ENCODE measurements at places on chromosomes 6 and 20.

DNA sequence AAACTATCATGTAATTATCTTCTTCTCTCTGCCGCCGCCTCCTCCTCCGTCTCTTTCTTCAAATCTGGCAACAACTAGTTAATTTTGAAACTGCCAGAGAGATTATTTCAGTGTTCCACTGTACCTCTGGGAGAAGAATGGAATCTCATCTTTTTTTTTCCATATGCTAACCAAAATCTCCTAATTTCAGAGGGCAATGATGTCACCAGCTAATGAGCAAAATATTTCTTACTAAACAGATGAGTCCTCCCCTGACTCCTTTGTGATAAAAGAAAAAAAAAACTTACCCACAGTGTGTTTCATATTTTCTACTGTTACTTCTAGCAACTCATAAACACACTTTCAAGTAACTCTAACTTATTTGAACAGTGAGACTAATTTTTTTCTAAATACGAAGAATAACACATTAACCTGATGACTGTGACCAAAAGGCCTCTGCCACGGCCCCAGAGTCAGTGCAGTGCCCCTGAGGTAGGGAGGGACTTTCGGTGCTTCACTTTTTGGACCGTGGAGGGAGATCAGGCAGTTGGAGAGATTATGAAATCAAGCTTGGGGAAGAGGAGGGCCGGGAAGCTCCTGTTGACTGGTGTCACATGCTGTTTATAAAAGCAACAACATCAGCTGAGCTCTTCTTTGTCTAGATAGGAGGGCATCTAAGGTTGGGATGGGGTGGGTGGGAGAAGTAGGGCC lies 159.6 kb downstream of the SASH1 start:
- no peak for DNase-seq

GRCh38 chr20:3400260-3401155 lies 7.0 kb downstream of the DNAAF9 start:
- DNase-seq, result no peak

DNA sequence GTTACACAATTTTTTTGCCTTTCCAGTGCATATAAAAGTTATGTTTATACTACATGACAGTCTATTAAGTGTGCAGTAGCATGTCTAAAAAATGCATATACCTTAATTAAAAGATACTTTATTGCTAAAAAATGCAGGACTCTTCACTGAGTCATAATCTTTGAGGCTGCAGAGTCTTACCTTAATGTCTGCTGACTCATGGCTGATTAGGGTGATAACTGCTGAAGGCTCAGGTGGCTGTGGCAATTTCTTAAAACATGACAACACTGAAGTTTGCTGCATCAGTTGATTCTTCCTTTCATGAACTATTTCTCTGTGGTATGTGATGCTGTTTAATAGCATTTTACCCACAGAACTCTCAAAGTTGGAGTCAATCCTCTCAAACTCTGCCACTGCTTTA lies 19.1 kb downstream of the ZSCAN23 start:
- DNase-seq, result no peak

DNA sequence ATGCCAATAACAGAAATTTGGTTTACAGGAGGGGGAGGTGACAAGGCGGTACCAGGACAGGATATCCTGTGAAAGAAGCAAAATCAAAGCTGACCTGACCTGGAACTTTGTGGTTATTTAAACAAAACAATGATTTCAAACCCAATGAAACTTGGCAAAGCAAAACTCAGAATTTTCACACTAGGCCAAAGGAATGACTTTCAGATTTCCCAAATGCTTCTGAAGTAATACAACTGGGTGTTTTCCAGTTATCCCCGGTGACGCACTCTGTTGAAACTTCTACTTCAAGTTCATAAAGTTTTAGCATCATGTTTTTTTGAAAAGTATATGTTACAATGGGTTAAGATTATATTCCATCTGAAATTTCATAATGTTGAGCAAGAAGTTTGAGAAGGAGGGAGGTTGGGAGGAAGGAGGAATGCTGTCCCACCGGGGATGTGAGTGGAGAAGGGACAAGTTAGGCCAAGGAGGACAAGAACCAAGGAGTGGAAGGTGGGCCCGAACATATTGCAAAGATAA lies 78.1 kb upstream of the TRAF3IP2 start:
- no peak for DNase-seq

- DNase-seq, result no peak
Measured at GRCh38 chr20:62059401-62059800, 6.3 kb downstream of the TAF4 start.

DNA sequence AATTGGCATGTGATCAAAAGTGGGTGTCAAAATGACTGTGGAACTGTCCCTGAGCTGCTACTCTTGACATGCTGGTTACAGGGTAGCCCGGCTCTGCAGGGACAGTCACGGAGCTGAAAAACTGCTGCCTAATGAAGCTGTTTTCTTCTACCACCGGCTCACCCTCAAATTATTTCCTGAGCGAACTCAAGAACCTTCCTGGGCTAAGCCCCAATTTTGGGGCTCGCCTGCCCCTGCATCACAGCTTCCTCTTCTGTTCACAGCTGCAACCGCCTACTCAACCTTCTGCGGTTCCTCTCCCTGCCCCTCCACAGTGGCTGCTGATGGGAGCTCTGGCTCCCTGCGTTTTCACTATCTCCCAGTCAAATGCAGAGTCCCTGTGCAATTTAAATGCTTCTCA lies 110.8 kb upstream of the MLN start:
- no peak for DNase-seq

- no peak for DNase-seq
Measured at GRCh38 chr6:161954077-161954476, 680.2 kb upstream of the AGPAT4 start.

GRCh38 chr6:150070236-150070818 lies 1.4 kb upstream of the ULBP3 start:
- no peak for DNase-seq

- no peak for DNase-seq
Measured at GRCh38 chr6:164856138-164856537, 453.3 kb downstream of the C6orf118 start.

GRCh38 chr20:9235518-9235917 lies 166.6 kb downstream of the PLCB4 start:
- no peak for DNase-seq

DNA sequence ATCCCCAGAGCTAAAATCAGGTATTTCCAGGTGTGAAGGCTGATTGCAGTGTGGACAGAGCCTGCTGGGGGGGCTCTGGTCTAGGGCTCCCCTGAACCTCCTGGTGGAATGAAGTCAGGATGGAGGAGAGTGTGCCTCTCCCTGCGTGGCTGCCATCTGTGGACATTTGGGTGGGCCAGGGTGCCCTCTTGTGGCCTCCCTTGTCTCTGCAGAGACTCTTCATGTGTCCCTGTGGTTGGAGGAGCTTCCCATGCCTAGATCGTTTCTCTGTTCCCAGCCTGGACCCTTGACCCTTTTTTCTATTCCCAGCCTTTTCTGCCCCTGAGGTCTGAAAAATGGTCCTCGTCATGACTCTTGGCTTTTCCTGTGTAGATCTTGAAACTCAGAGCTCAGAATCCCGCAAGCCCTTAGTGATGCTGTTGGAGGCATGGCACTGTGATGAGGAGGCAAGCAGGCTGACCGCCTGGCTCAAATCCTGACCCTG lies 9.9 kb upstream of the PSMF1 start:
- DNase-seq, result peak; percentile 47

- no peak for DNase-seq
Measured at GRCh38 chr6:90894285-90895130, 307.6 kb upstream of the MAP3K7 start.

- no peak for DNase-seq
Measured at GRCh38 chr6:70956191-70956450, 739 bp downstream of the B3GAT2 start.

- no peak for DNase-seq
Measured at GRCh38 chr6:100379386-100379785, 85.3 kb downstream of the SIM1 start.

- DNase-seq, result no peak
Measured at GRCh38 chr20:58574469-58574868, 59.3 kb upstream of the APCDD1L start.

DNA sequence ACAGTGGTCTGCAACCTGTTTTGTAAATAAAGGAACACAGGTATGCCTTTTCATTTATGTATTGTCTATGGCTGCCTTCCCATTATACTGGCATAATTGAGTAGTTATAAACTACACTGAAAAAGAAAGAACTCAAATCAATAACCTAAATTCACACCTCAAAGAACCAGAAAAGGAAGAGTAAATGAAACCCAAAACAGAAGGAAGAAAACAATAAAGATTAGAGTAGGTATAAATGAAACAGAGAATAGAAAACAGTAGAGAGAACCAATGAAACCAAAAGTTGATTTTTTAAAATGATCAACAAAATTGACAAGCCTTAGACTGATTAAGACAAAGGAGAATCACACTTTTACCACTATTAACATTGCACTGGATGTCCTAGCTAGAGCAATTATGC lies 34.7 kb downstream of the FAM184A start:
- DNase-seq, result no peak

DNA sequence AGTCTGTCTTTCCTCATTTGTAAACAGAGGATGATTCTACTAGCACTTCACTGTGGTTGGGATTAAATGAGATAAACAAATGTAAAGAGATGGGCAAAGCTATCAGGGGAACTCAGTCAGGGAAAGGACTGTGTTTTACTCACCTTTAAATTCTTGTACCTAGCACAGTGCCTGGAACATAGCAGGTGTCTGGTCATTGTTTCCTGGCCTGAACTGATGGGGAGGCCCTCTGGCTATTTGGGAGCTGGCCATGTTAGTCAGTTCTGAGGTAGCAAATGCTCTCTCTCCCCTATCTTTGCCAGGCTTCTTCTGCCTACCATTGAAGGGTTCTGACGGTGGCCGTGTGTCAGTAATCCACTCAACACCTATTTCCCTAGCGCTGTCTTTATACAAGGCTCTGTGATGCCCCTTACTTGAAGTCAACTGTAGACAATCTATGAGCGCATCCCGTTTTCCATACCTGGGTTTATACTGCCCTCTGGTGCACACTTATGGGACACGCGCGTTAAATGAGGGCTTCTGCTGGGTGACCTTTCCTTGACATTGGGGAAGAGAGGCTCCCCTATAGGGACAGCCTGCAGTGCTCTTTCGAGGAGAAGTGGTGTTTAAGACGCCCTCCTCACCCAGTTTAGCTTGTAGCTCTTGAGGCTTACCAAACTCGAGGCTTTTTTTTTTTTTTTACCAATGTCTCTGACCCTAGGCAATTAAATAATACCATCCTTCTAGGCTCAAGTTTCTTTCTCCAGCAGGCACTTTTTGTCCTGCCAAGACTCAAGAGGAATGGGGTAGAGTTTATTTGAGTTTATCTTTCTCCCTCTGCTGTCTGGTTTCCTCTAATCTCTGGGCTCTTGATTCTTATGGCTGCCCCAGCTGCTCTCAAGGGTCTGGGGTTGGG lies 4.0 kb upstream of the SPATS1 start:
- peak; percentile 51 for DNase-seq

DNA sequence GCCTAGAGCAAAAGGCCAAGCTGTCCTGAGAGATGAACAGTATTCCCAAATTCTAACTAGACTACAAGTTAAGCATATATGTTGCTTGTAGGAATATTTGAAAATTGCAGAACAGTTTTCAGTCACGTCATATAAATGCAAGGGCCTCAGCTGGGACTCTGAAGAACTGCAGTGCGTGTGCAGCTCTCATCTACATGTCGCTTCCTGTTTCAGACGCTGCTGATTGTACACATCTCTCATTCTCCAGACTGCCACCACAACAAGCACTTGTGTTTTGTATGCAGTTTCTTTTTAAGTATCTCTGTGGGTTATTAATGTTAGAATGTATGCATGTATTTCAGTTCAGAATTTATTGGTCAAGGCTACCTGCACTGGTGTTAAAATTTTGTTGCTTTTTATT lies 119.7 kb downstream of the MAP3K4 start:
- DNase-seq, result no peak

GRCh38 chr20:22836211-22836610 lies 198.9 kb upstream of the SSTR4 start:
- no peak for DNase-seq

DNA sequence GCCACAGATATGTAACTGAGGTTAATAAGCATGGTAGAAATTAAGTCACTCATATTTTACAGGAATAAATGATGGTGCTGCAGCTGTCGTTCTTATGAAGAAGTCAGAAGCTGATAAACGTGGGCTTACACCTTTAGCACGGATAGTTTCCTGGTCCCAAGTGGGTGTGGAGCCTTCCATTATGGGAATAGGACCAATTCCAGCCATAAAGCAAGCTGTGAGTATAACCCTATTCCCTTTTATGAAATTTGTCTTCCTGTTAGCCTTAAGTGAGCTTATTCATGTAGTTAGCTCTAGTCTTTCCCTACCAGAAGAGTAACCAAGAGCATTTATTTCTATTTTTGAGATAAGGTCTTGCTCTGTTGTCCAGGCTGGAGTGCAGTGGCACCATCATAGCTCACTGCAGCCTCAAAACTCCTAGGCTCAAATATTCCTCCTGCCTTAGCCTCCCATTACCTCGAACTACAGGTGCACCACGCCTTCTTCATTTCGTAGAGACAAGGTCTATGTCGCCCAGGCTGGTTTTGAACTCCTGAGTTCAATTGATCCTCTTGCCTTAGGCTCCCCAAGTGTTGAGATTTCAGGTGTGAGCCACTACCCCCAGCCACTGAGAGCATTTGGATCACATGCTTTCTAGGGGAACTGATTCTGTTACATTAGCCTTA lies 12.0 kb downstream of the TCP1 start:
- no peak for DNase-seq

- DNase-seq, result no peak
Measured at GRCh38 chr20:18639501-18639979, 51.7 kb downstream of the DTD1 start.

DNA sequence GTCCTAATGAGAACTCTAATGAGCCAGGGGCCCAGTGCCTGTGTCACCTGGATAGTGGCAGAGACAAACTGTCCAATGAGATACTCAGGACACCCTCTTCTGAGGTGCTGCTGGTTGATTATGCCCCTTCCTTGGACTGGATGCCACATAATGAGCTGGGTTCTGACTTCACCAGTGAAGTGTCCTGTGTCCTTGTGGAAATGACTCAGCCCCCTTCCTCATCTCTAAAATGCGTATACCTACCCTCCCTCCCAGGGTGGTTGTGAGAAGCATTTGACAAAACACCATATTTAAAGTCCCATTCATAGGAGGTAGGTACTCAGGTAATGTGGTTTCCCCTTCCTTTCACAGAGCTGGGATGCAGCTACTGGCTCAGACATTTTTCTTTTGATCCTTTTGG lies 28.4 kb upstream of the RNF24 start:
- DNase-seq, result no peak

GRCh38 chr20:50336661-50337060 lies 146.0 kb downstream of the CEBPB start:
- DNase-seq, result no peak

DNA sequence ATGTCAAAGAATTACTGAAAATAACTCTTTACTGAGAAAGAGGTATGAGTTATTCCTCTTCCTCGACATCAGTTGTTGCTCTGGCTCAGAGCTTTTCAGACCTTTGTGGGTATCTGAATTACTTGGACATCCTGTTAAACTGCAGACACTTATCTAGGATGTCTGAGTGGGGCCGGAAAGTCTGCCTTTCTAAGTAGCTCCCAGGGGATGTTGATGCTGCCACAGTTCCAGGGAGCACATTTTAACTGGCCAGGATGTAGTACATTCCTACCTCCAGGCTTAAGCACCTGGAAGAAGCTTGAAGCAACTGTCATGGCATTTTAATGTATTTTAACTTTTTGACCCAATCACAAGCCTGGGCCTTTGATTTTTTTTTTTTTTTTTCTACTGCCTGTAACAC lies 265.8 kb upstream of the PLCB4 start:
- no peak for DNase-seq
